Stimulated activated CD4-positive, alpha-beta T cell treated with anti-CD3 and anti-CD28 coated beads, TNF-alpha, amount 100 ng/mL, for 48 hours (primary cell): ENCODE measurements at places on chromosomes 6 and 20.
A peak's percentile ranks its signal among the peaks of the same experiment; 100 is the strongest.

DNA sequence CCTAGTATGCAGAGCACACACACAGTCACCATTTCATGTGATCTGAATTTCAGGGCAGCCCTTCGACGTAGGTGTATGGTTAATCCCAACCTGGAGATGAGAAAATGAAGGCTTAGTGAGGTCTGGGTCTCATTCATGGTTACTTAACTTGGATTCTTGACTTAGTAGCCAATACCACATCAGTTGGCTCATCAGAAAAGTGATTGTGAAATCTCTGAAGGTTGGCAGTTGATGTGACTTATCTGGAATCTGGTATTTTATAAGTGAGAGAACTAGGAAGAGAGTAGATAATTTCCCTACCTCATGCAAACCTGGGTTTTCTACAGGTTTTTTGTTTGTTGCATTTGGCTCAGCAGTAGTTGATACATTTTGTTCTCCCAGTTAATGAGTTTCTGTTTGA is 123.7 kb downstream of the CCDC170 start:
- no peak for DNase-seq

- DNase-seq: no peak
Measured at GRCh38 chr20:21338291-21338690, 35.2 kb downstream of the XRN2 start.

- no peak for DNase-seq
Measured at GRCh38 chr6:36804563-36804962, 34.7 kb downstream of the CPNE5 start.

DNA sequence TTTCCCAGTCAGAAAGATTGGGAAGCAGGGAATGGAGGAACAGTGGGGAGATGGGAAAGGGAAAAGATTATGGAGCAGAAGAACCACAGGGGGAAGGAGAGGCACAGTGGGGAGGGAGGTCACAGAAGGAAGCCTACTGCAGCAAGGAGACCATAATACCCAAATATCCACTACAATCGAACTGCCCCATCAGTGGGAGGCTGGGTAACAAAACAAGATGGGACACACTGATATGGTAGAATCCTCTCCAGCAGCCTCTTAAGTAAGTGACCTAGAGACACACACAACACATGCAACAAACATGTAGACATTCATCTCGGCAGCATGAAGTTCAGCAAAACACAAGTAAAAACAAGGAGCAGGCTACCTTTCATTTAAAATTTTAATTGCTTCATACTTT is 4.8 kb upstream of the FOXP4 start:
- no peak for DNase-seq

GRCh38 chr6:24650365-24650764 is 4.4 kb upstream of the KIAA0319 start:
- no peak for DNase-seq

DNA sequence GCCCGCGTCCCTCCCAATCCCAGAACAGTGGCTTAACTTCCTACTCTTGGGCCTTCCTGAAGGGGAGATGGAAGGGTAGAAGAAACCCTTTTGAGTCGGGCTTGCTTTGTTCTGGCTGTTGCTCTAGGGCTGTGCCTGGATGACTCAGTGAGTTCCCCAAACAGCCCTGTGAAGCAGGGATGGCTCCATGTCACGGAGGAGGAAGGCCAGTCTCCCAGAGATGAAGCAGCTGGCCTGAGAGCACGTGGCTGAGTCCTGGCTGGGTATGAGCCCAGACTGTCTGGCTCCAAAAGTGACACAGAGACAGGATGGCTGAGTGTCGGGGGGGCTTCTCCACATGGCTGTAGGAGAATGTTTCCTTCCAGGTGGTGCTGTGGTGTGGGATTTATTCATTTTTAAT is 4.6 kb downstream of the SYTL3 start:
- no peak for DNase-seq

DNA sequence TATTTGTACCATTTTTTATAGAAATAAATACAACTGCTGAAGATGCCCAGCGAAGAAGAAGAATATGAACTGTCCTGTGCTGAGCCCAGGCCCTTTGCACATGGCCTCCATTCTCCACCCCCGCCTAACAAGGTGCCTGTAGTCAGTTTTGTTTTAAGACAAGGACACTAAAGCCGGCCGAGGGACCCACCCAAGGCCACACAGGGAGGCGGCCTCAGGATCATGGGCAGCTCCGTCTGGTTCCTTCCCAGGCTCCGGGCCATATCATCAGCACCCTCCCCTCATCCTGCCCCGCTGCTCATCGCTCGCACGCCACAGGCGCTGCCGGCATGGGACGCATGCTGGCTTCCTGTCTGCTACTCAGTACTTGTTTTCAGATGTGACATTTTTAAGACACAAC is 21.3 kb downstream of the PSMG4 start:
- DNase-seq: no peak

- DNase-seq: no peak
Measured at GRCh38 chr20:22425344-22426295, 158.8 kb downstream of the FOXA2 start.

- DNase-seq: no peak
Measured at GRCh38 chr20:54276577-54277169, 68.8 kb downstream of the PFDN4 start.

GRCh38 chr6:155599561-155599960 is 143.9 kb upstream of the NOX3 start:
- DNase-seq: no peak

- no peak for DNase-seq
Measured at GRCh38 chr20:32481311-32482142, 103.6 kb downstream of the NOL4L start.

- no peak for DNase-seq
Measured at GRCh38 chr6:153058909-153059308, 56.4 kb upstream of the MTRF1L start.

DNA sequence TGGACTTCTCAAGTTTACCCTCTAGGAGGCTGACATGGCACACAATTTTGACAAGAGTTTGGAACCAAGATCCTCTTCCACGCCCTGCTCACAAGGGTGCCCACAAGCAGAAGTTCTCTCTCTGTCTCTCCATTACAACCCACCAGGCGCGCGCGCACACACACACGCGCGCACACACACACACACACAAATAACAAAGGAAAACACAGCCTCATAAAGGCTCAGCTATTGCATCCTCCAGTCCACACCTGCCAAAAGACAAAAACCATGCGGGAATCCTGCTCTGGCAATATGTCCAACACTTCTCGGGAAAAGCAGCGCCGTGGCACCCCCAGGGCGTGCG is 870 bp downstream of the PAK5 start:
- no peak for DNase-seq

- no peak for DNase-seq
Measured at GRCh38 chr6:134288538-134289203, 29.2 kb downstream of the SGK1 start.

DNA sequence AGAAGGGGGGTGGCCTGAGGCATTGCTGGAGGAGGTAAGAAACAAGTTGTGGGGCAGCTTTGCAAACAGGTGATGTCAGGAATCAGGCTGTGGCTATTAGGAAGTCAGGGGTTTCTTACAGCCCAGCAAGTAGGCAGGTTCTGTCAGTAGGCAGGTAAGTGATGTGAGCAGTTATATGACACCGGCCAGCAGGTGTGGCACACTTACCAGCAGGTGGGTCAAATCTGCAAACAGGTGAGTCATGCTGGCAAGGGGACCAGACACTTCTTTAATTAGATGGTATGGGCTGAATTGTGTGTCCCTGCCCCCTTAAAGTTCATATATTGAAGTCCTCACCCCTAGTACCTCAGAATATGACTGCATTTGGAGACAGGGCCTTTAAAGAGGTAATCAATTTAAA is 16.4 kb upstream of the ENPP4 start:
- DNase-seq: no peak

- peak; percentile 69 for DNase-seq
Measured at GRCh38 chr20:2206957-2207769, 88.6 kb upstream of the TGM3 start.

- no peak for DNase-seq
Measured at GRCh38 chr6:141809901-141810300, 322.8 kb upstream of the GJE1 start.

- DNase-seq: no peak
Measured at GRCh38 chr6:147161974-147162495, 42.2 kb upstream of the STXBP5 start.

DNA sequence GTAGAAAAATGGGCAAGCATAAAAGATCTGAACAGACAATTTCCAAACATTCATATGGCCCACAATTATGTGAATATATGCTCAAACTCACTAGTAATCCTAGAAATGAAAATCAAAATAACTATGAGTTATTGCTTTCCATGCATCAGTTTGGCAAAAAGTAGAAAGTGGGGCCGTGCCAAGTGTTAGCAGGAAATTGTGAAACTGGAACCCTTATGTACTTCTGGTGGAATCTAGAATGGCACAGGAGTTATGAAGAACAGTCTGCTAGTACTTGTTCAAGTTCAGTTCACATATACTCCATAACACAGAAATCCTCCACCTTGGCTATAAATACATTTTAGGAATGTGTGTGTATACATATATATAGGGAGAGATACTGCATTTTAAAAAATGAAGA is 89.8 kb downstream of the EYA2 start:
- DNase-seq: no peak

DNA sequence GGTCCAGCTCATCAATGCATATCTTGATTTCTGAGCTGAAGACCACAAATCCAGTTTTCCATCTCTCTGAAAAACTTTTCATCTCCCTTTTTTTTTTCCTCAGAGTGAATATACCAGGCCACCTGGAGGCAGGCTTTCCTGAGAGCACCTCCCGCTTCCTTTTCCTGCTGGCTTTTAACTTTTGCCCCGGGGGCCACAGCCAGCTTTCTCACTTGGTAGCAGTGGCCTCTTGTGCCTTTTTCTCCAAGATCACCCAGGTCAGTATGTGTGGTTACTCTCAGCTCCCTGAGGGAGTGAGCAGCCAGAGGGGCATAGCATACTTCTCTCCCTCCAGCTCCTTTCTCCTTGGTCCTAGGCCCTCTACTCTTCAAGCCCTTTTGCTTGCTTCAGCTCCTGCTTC is at the start of gene BTN1A1:
TSS of gene BTN1A1 (plus strand) at position 202 of the 400 bp plus-strand sequence. CDS start 984 bp downstream, outside the sequence.
- DNase-seq: no peak

DNA sequence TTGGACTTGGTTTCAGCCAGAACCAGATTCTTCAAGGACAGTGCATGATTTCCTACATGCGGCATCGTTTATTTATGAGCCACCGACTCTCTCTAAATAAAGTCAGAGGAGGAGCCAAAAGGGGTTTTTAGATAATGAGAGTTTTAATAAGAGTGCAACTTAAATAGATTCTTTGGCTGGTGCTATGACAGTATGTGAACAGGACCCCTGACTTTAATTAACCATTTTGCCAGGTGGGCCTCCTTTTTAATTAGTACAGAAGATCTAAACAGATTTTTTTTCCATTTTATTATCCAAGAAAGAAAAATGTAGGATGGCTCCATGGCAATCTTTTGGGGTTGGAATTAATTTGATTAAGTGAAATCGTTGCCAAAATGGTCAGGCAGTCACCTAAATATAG is 74.8 kb upstream of the INSM1 start:
- DNase-seq: no peak

- no peak for DNase-seq
Measured at GRCh38 chr6:157187182-157188083, 135.9 kb downstream of the TMEM242 start.

- DNase-seq: no peak
Measured at GRCh38 chr20:31936420-31936819, 15.4 kb downstream of the PDRG1 start.

- DNase-seq: no peak
Measured at GRCh38 chr20:20941468-20941889, 164.7 kb downstream of the LINC00237 start.

- DNase-seq: no peak
Measured at GRCh38 chr6:111810294-111811131, 62.7 kb downstream of the FYN start.

DNA sequence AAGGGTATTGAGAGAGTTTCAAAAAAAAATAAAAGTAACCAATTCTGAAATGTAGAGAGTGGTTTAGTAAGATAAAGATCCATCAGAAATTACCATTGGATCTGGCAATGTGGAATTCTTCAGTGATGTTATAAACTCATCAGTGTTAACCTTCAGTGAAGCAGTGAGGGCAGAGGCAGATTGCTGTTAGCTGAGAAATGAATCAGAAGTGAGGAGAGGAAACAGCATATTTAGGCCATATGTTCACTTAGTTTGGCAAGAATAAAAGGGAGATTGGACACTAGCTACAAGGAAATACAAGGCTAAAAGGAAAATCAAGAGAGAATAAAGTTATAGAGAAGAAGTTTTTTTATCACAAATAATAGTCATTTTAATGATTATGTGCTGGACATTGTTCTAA is 9.6 kb downstream of the KCNQ5 start:
- DNase-seq: no peak

DNA sequence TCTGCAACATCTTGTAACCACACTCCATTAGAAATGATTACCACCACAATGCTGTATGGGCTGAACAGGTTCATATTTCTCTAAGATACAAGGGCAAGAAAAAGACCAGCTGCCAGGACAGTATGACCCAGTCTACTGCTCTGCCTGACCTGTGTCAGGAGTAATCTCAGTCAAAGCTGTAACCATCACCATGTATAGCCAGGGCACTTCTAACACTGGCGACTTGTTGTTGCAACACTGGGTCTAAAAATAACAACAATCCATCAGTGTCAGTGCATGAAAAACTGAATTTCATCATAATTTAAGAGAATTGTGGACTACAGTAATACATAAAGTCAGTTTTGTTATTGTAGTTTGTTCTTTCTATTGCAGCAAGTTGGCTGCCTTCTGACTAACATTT is 738.6 kb upstream of the ADGRB3 start:
- no peak for DNase-seq

DNA sequence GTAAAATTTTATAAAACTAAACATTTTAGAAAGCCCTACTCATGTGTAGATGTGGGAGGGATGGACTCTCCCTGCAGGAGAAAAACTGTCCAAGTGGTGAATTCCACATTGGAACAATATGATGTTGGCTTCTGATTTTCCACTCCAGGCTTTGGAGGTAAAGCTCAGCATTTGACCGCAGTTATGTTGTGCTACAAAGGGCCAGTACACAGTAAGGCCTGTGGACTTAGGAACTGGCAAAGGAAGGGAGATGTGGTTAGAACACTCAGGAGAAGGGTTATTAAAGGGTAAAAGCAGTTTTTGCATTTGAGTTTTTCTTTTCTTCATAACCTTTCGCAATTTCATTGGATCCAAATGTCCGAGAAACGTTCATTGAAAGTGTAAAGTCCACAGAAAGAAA is 150.3 kb upstream of the SASH1 start:
- no peak for DNase-seq

- no peak for DNase-seq
Measured at GRCh38 chr6:34096814-34097213, 49.1 kb downstream of the GRM4 start.

DNA sequence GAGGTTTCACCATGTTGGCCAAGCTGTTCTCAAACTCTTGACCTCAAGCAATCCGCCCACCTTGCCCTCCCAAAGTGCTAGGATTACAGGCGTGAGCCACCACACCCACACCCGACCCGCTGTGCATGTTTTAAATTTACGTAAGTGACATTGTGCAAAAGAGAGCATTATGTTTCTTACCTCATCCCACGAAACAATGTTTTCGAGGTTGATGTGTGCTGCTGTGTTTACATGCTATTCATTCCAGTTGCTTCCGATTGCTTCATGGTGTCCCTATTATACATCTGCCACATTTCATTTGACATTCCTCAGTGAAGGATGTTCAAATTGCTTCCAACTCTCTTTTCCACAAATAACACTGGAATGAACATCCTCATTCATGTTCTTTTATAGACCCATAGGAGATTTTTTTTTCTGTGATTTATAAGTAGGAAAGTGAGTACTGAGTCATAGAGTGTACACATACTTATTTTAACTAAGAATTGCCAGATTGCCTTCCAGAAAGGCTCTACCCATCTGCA is 403.9 kb upstream of the JARID2 start:
- DNase-seq: no peak
